ENCODE measurements at places on chromosomes 7 and 10. TPM values are rescaled to one million over a fixed set of nuclear protein-coding genes. Genes with fewer than 3 reads are reported as not detected.
A peak's percentile ranks its signal among the peaks of the same experiment; 100 is the strongest.

- DNase-seq, result no peak
Measured at GRCh38 chr7:41107938-41108448, 594.9 kb downstream of the INHBA start.

- no peak for DNase-seq
Measured at GRCh38 chr7:20191391-20191869, 25.8 kb downstream of the MACC1 start.

- no peak for DNase-seq
Measured at GRCh38 chr7:151455690-151456089, 15.7 kb upstream of the CRYGN start.

DNA sequence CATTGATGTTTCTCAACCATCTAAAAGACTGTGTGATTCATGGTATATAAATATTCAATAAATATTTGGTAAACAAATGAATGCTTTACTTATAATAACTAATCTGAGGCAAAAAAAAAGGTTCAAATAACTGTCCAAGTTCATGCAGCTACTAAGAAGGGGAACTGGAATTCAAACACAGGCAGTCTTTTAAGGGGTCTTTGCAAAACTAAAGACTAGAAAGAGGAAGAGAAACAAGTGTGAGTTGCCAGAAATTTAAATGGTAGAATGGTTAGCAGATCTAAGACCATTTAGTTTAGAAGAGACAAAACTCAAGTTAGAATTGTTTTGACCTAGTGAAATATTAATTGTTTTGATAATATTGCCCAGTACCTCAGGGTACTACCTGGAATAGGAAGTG is 642.0 kb upstream of the LRRN3 start:
- DNase-seq, result no peak

GCK gene
- 2.8 TPM for total RNA-seq

- DNase-seq, result peak; percentile 31
Measured at GRCh38 chr10:90862908-90863514, 5.2 kb upstream of the HTR7 start.

CLDN4 gene
- total RNA-seq, result 2.0 TPM

- no peak for DNase-seq
Measured at GRCh38 chr7:40316176-40316575, 181.4 kb downstream of the SUGCT start.

DNA sequence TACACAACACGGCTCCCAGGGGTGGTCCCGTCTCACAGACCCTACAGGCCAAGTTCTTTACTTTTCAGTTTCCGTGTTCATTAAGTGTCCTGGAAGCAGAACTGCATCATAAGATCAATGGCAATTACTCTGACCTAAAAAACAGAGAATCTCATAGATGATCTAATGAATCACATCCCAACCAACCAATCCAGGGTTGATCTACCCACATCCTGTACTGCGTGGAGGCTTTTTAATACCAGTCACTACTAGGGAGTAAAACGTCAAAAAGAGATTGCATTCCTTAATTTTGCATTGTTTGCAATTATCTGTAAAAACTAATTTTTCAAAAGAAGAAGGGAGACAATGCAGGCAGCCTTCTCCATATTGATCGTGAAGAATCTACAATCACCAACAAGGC is 72.6 kb downstream of the PARD3 start:
- no peak for DNase-seq

- peak; percentile 21 for DNase-seq
Measured at GRCh38 chr10:69815104-69815503, 13.4 kb downstream of the COL13A1 start.

DNA sequence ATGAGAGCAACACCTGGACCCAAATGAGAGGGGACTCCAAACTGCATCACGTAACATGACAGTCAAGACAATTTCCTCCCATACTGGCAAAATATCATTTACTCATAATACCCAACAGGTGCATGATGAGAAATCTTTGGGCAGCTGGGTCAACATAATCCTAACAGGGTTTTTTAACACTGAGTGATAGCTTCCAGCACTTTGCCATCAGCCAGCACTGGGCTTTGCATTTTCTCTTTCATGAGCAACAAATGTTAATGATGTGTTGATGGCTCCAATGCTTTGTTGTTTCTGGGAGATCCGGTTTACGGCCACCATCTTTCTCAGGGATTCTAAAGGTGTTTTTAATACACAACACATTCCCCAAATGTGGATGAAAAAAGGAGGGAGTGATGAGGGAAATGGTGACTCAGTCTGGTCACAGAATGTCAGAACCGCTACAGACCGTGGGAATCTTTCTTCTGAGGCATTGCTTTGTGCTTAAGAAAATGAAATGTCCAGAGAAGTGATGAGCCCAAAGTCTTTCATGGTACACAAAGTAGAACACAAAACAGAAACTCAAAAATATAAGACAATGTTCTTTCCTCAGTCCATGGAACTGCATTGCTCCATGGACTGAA is 705.7 kb upstream of the IGFBP3 start:
- DNase-seq, result no peak

RADIL gene
- 9.8 TPM for total RNA-seq

GRCh38 chr10:106711313-106711906 is 453.1 kb downstream of the SORCS1 start:
- peak; percentile 66 for DNase-seq

FAM25G gene
- not detected for total RNA-seq

GRCh38 chr7:22542254-22542653 is 42.3 kb upstream of the STEAP1B start:
- DNase-seq, result no peak

DNA sequence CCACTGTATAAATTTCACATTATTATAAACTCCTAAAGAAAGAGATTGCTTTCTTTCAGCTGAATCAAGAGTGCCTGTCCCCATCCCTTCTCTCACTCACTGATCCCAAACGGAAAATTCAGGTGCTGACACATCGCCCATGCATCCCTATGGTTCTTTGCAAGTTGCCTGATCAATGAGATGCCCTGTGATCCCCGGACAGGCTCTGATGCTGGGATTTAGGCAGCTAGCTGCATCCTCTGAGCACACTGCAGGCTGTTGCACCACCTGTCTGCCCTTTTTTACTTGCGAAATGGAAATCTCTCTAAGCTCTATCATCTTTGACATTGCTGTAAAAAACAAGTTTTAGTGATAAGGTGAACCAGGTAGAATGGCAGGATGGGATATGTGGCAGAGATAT is 456.5 kb downstream of the GATA3 start:
- DNase-seq, result peak; percentile 52

- DNase-seq, result no peak
Measured at GRCh38 chr7:40645197-40645596, 510.4 kb downstream of the SUGCT start.

CTAGE15 gene
- total RNA-seq, result 0.28 TPM

GRCh38 chr7:142347091-142347490 is 89.2 kb upstream of the PRSS58 start:
- DNase-seq, result no peak

OR2A7 gene
- 2.0 TPM for total RNA-seq

ANKRD30A gene
- not detected for total RNA-seq

GRCh38 chr10:90308223-90308622 is 549.6 kb downstream of the HTR7 start:
- no peak for DNase-seq

GRCh38 chr7:45660901-45661211 is 86.7 kb downstream of the ADCY1 start:
- no peak for DNase-seq

GRCh38 chr7:46059308-46060020 is 138.4 kb upstream of the IGFBP3 start:
- DNase-seq, result no peak

All from H7 (cell line).